AG04449 (cell line): ENCODE measurements at places on chromosomes 6 and 20.

- DNase-seq, result no peak
Observed at GRCh38 chr6:112366695-112367553, 19.8 kb downstream of the RFPL4B start.

DNA sequence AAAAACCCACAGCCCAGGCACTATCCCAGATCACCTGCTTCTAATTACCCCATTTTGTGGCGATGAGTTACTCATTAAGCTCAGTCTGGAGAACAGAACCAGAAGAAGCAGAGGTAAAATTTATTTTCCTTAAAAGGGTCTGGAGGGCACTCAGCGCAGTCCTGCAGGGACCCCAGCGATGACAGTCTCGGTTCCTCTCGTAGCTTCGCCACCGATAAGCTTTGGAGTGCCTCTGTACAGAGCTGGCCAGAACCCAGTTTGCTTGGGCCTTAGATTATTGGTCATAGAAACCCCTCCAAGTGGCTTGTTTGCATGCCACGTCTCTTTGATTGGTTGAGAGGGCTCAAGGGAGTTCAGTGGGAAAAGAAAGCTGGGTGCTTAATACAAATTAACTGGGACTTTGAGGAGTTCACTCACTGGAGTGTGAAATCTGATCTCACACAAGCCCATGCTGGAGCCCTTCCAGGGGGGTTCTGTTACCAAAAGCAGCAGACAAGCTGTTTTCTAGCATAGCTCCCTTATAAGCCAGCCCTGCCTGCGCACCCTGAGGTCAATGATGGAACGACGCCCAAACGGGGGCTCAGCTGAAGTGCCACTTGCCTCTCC lies 158.5 kb upstream of the ARID1B start:
- no peak for DNase-seq

DNA sequence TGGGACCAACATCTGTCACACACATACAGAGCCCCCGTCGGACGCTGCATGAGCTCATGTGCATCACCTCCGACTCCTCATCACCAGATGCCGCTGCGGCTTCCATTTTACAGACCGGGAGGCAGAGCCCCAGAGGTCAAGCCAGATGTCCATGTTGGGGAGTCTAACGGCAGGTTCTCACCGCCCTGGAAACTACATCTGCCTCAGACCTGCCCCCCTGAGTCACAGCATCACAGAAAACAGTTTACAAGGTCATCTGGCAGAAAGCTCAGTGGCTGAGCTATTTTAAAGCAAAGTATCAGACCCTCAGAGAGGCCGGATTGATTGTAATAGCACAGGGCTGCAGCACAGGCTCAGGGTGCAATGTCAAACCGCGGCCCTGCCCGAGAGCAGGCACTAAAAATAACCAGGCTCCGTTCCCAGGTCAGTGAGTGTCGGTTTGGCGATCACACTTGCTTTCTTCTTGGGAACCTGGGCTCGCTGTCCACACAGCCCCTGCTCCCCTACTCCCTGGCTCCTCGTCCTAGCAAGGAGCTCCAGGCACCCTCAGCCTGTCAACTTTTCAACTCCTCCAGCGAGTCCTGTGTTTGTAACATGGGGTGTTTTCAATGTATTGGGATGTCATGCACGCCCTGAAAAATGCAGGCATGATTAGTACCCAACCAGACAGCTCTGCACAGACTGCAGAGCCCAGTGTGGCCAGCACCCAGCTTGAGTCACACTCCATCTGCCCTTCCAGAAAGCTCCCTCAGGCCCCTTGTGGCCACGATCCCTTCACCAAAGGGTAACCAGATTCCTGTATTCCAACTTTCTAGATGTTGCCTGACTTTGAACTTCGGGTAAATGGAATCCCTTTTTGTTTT lies 264.5 kb downstream of the CDH4 start:
- no peak for DNase-seq

DNA sequence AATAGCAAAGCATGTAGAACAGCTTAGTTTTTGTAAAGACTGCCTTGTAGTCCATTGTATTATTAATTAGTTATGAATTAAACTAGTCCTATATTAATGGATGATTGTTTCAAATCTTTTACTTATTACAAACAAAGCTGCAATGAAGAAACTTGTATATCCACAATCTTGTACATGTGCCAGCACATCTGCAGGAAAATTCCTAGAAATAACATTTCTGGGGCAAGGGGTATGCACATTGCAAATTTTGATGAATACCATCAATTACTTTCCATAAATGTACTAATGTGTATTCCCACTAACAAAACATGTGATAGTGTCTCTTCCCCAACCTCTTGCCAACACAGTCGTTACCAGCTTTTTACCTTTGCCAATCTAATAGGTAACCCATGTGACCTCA lies 73.6 kb upstream of the AKAP12 start:
- DNase-seq, result no peak

- no peak for DNase-seq
Observed at GRCh38 chr20:38325905-38326304, 20.4 kb upstream of the LBP start.

GRCh38 chr6:159098636-159099106 lies 53.9 kb upstream of the TAGAP start:
- no peak for DNase-seq
